ENCODE measurements at places on chromosomes 1 and 21.

DNA sequence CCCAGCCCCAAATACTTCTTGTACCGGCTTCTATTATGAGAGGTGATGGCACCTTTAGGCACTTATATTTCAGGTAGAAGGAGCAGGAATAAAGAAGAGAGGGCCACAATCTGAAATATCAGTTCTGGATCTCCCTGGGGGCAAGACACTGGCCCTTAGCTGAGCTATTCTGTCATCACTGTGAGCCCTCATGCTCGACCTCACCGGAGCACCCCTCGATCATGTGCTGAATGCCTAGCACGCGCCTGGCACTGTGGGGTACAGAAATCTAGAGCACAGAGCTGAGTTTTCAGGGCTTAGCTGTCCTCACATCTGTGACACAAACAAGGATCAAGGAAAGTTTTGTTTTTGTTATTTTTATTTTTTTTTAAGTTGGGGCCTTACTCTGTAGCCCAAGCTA, 7.6 kb upstream of the MX1 start:
- no peak for DNase-seq

GRCh38 chr1:36754366-36754765, 271.7 kb upstream of the CSF3R start:
- DNase-seq: no peak

DNA sequence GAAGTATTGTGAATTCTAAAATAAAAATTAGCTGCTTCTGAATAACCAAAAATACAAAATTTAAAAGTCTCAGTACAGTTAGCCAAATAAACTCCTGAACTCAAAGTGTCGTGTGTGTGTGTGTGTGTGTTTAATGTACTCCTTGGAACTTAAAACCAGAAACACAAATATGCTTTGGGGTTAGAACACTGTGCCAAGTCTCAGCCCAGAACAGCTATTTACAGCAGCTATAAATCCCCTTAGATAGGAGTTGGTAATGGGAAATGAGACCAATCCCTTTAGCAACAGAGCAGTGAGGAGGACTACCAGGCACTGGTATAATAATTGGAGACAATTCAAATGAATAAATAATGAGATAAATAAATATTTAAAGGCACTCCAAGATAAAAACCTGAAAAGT, 83.1 kb downstream of the PATJ start:
- no peak for DNase-seq

DNA sequence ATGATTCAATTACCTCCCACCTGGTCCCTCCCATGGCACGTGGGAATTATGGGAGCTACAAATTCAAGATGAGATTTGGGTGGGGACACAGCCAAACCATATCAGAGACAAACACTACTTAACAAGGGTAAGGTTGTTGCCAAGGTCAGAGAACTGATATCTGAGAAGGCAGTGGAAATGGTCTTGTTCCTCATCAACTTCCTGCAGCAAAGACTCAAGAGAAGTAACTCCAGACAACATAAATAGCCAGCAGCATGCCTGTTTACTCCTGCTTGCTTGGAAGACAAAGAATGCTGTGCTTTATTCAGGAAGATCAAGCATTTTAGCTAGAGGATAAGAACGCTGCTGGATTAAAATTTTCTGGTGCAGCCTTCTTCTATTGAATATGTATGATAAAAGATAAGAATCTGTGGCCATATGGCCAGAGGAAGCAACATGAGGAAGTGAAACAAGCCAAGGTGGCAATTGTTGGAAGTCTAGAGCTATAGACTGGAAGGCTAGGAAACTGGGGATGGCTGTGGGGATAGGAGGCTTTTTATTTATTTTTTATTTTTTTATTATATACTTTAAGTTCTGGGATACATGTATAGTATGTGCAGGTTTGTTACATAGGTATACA, 36.4 kb downstream of the DDAH1 start:
- DNase-seq: no peak

- no peak for DNase-seq
These were observed 9.1 kb upstream of the PDIK1L start for GRCh38 chr1:26102526-26102925.
